MCF 10A (cell line): ENCODE measurements at places on chromosomes 4 and X. TPM values are rescaled to one million over a fixed set of nuclear protein-coding genes. Genes with fewer than 3 reads are reported as not detected.
A peak's percentile ranks its signal among the peaks of the same experiment; 100 is the strongest.

UGT2B10 gene
- not detected in 2 replicates for total RNA-seq

- no peaks in the 10 kb centered on the region for H3K27me3 ChIP-seq
- no peak overlapping the region for H3K27ac ChIP-seq
- DNase-seq: peak; percentile 68
- H3K4me1 ChIP-seq: peaks cover 6% of the 10 kb centered on the region
- no peak overlapping the region for H3K4me3 ChIP-seq
- H3K36me3 ChIP-seq: peaks cover 9% of the 10 kb centered on the region
These were observed 126.5 kb downstream of the ADGRA3 start for GRCh38 chr4:22389240-22389870.

DNA sequence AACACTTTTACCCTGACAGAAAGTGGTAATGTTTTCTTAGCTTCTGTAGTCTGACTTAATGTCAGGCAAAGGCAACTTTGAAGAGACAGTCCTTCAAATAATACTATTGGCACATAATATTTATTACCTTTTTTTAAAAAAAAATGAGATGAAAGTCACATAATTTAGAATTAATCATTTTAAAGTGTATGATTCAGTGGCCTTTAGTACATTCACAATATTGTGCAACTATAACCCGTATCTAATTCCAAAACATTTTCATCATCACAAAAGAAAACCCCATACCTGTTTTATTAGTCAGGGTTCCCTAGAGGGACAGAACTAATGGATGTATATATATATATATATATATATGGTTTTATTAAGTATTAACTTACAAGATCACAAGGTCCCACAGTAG, 94.8 kb upstream of the TEX13A start:
- H3K4me3 ChIP-seq: no peak overlapping the region
- peaks cover 63% of the 10 kb centered on the region for H3K27me3 ChIP-seq
- peaks cover 9% of the 10 kb centered on the region for H3K4me1 ChIP-seq
- DNase-seq: peak; percentile 48
- no peaks in the 10 kb centered on the region for H3K36me3 ChIP-seq

- H3K4me1 ChIP-seq: no peaks in the 10 kb centered on the region
- H3K27me3 ChIP-seq: peaks cover 42% of the 10 kb centered on the region
- no peak overlapping the region for H3K4me3 ChIP-seq
- peaks cover 11% of the 10 kb centered on the region for H3K36me3 ChIP-seq
These were observed 14.1 kb downstream of the RPS6KA3 start for GRCh38 chrX:20252381-20253231.

SPON2 gene
- total RNA-seq: 0.54 and 0.64 TPM in 2 replicates

GRCh38 chr4:184331268-184331995, 113.8 kb upstream of the ENPP6 start:
- H3K4me1 ChIP-seq: peaks cover 11% of the 10 kb centered on the region
- H3K27me3 ChIP-seq: no peaks in the 10 kb centered on the region
- no peaks in the 10 kb centered on the region for H3K36me3 ChIP-seq
- H3K4me3 ChIP-seq: no peak overlapping the region

DNA sequence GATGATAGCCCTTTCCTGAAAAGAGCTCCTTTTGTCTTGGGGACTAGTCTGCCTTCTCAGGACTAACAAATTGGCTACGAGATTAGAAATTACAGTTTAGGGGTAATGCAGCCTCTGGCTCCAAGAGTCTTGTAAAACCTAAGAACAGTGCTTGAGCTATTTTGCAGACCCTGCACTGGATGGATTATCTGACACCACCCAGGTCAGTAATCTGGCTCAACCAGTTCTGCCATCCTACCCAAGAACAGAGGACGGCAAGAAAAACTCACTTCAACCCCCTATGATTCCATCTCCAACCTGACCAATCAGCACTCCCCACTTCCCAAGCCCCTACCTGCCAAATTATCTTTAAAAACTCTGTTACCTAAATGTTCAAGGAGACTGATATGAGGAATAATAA, 225.1 kb downstream of the FAM47A start:
- no peak overlapping the region for H3K27ac ChIP-seq
- H3K27me3 ChIP-seq: no peaks in the 10 kb centered on the region
- H3K36me3 ChIP-seq: no peaks in the 10 kb centered on the region
- no peak overlapping the region for H3K4me3 ChIP-seq
- no peak for DNase-seq
- H3K4me1 ChIP-seq: no peaks in the 10 kb centered on the region

DNA sequence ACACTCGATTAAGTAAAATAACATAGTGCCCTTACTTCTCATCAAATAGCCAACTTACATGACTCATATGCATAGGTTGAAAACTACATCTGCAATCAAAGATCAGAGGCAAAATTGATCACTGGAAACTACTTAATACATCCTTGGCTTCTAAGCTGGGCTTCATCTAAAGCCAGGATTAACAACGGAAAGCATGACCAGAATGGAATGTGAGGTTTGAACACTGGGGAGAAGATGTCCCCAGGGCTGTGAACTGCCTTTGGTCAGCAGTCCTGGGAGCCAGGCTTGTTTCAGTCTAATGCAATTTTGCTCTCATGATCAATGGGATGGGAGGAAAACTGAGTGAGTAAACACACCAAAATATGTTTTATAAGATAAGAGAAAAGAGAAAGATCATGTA, 192.5 kb upstream of the TTC29 start:
- no peaks in the 10 kb centered on the region for H3K36me3 ChIP-seq
- no peak for DNase-seq
- no peak overlapping the region for H3K27ac ChIP-seq

VCX gene
- total RNA-seq: not detected in 2 replicates

GRCh38 chr4:15653864-15654592, 1.1 kb downstream of the FBXL5 start:
- peaks cover 26% of the 10 kb centered on the region for H3K4me1 ChIP-seq
- DNase-seq: peak; percentile 68
- H3K27me3 ChIP-seq: no peaks in the 10 kb centered on the region
- peaks cover 28% of the 10 kb centered on the region for H3K36me3 ChIP-seq
- peak overlapping the region; percentile 96 for H3K27ac ChIP-seq

SOWAHD gene
- not detected in 2 replicates for total RNA-seq

GRCh38 chr4:20735931-20736330, 35.7 kb downstream of the PACRGL start:
- no peak overlapping the region for H3K4me3 ChIP-seq
- H3K27ac ChIP-seq: no peak overlapping the region
- no peak for DNase-seq
- peaks cover 34% of the 10 kb centered on the region for H3K36me3 ChIP-seq
- no peaks in the 10 kb centered on the region for H3K27me3 ChIP-seq

UNC5C gene
- not detected in 2 replicates for total RNA-seq

- H3K4me1 ChIP-seq: peaks cover 6% of the 10 kb centered on the region
- H3K27ac ChIP-seq: no peak overlapping the region
- no peak overlapping the region for H3K4me3 ChIP-seq
- no peaks in the 10 kb centered on the region for H3K27me3 ChIP-seq
- no peaks in the 10 kb centered on the region for H3K36me3 ChIP-seq
These were observed 6.3 kb upstream of the SGMS2 start for GRCh38 chr4:107818301-107818910.

DNA sequence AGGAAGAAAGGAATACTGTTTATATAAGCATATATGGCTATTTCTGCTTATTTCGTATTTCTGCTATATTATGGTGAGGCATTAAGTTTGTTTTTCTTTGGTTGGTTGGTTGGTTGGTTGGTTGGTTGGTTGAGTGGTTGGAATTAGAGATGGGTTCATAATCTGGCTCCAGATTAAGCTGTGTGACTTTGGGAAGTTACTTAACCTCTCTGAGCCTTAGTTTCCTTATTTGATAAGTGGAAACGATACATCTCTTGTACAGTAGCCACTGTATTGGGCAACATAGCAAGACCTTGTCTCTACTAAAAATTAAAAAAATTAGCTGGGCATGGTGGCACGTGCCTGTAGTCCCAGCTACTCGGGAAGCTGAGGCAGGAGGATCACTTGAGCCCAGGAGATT, 46.1 kb upstream of the CEP135 start:
- H3K27me3 ChIP-seq: no peaks in the 10 kb centered on the region
- H3K36me3 ChIP-seq: peaks cover 25% of the 10 kb centered on the region

SAGE1 gene
- not detected in 2 replicates for total RNA-seq

- H3K4me3 ChIP-seq: no peak overlapping the region
- no peaks in the 10 kb centered on the region for H3K36me3 ChIP-seq
- H3K27me3 ChIP-seq: no peaks in the 10 kb centered on the region
- peaks cover 12% of the 10 kb centered on the region for H3K4me1 ChIP-seq
These were observed 128.1 kb downstream of the PTTG2 start for GRCh38 chr4:38088321-38088720.
